Caudate nucleus (tissue), 63 donors: ENCODE measurements at places on chromosomes 4 and X.

DNA sequence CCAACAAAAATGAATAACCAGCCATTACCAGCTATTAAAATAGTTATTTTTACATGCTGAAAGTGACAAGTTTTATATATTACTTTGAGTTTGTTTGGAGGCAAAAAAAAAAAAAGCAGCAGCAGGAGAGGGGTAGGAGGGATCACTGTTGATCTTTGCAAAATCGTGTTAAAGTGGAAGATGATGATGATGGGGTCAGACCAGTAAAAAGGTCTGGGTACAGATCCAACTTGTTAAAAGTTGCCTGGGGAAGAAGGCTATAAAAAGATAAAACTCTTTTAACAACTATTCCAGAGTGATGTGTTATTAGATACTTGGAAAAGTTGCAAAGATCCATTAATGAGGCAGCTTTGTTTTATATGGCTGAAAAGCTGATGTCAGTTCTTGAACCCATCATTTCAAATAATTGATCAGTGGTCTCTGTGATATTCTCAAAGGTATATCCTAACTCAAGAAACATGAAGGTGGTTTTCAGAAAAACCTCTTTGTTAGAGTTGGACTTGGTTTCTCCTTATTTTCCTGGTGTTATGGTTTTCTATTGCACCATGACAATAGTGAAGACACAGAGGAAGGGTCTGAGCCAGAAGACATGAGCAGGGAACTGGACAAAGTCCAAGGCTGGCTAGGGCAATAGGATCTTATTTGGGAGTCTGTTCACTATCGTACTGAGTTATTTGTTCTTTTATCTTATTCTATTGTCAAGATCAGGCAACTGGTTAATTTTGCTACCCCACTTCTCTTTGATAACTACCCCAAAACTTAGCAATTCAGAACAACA is 44.8 kb downstream of the EDNRA start:
- no peak for DNase-seq

- no peak for DNase-seq
Observed at GRCh38 chr4:7945709-7946380, 6.2 kb upstream of the AFAP1 start.

DNA sequence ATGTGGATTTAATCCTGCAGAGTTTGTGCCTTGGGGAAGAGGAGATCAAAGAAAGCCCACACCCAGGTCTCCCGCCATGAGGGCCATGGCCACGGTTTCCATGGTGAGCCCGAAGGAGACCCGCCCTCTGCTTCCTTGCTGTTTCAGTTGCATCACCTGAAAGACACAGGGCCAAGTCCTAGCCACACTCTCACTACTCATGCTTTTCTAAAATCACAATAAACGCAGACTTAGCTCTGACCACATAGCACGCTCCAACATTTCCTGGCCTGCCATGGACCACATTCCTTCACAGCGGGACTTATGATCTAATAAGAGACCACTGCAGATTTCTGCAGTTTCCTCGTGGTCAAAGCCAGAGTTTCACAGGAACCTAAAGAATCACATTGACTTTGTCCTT is 426.0 kb upstream of the NR3C2 start:
- no peak for DNase-seq

GRCh38 chr4:48831532-48832030 is 693 bp downstream of the OCIAD1 start:
- DNase-seq, result no peak

- DNase-seq, result no peak
Observed at GRCh38 chr4:48642421-48643374, 137.4 kb downstream of the FRYL start.

GRCh38 chr4:6696611-6697010 is 2.9 kb downstream of the S100P start:
- no peak for DNase-seq

DNA sequence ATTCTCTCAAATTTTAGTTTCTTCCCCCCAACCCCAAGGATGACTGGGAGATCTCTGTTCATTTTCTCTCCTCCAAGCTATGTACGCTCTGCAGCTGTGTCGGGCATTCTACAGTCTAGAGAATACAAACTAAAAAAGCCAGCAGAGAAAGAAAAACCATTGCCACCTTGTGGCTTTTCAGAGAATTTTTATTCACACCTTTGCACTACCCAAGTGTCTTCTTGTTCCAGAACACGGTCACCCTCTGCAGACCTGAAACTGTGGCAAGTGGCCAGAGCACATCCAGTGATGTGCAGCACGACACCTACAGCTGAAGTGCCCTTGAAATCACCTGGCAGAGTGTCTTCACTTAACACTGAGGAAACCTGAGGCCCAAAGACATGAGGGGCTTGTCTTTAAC is 68.6 kb downstream of the CHST7 start:
- DNase-seq, result no peak
